ENCODE measurements at places on chromosomes 4 and X.

GRCh38 chrX:2176733-2177132 lies 324.0 kb downstream of the DHRSX start:
- DNase-seq: no peak

DNA sequence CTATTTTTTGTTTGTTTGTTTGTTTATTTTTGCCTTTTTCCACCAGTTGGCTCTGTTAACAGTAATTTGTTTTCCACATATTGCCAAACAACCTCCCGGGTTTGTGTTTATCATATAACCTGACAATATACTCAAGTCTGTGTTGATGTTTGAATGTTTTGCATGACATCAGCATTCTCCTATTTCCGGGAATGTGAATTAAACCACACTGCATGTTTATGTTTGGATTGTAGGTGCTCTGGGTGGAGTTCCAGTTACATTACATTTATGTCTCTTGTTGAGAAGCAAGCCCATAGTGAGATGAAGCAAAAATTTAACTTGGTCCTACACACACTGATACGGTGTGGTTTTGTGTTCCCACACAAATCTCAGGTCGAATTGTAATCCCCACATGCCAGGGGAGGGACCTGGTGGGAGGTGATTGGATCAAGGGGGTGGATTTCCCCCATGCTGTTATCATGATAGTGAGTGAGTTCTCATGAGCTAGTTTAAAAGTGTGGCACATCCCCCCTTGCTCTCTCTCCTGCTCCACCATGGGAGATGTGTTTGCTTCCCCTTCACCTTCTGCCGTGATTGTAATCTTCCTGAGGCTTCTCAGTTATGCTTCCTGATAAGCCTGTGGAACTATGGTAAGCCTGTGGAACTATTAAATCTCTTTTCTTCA lies 54.4 kb upstream of the CLNK start:
- DNase-seq: no peak

DNA sequence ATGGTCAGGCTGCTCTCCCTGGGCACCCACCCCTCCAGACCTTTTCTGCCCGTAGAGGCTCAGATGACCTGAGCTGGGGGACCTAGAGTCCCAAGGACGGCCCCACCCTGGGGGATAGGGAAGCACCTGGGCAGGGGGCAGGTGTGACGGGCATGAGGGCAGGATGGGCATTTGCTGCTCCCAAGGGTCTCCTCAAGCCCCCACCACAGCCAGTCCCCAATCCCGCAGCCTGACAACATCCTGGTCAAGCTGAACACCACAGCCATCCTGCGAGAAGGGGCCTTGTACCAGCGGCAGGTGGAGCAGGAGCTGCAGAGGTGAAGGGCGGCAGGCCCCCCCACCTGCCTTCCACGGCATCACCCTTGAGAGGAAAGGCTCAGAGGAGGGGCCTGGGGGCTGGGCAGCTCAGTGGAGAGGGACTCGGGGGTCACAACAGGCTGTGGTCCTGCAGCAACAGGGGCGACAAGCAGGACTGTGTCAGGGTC lies 17.8 kb upstream of the RNF4 start:
- no peak for DNase-seq

GRCh38 chr4:33543941-33544450 lies 2700.3 kb downstream of the ARAP2 start:
- DNase-seq: no peak

All from dorsolateral prefrontal cortex (tissue), 122 donors.